A549 treated with GW870086 at 1 μM for 4 hours (cell line): ENCODE measurements at places on chromosomes 12 and 14. TPM values are rescaled to one million over a fixed set of nuclear protein-coding genes. Genes with fewer than 3 reads are reported as not detected.

ESR2 gene
- 0.09 to 0.29 TPM (median 0.13 TPM) in 4 of 5 replicates, not detected in the other for total RNA-seq

GARIN6 gene
- not detected in 5 replicates for total RNA-seq

E2F7 gene
- 5.0 to 8.2 TPM (median 7.7 TPM) in 5 replicates for total RNA-seq

ARHGDIB gene
- 1.1 to 1.5 TPM (median 1.3 TPM) in 5 replicates for total RNA-seq

RIMBP2 gene
- total RNA-seq = not detected in 5 replicates
